ENCODE measurements at places on chromosomes 5 and 9. TPM values are rescaled to one million over a fixed set of nuclear protein-coding genes. Genes with fewer than 3 reads are reported as not detected.
A peak's percentile ranks its signal among the peaks of the same experiment; 100 is the strongest.

CRB2 gene
- not detected for total RNA-seq

GRCh38 chr5:76751291-76751690 is 35.4 kb downstream of the F2R start:
- H3K27me3 ChIP-seq: no peaks in the 10 kb centered on the region
- no peak overlapping the region for H3K4me3 ChIP-seq
- H3K4me1 ChIP-seq: no peaks in the 10 kb centered on the region
- no peak overlapping the region for H3K27ac ChIP-seq
- no peak for DNase-seq

DNA sequence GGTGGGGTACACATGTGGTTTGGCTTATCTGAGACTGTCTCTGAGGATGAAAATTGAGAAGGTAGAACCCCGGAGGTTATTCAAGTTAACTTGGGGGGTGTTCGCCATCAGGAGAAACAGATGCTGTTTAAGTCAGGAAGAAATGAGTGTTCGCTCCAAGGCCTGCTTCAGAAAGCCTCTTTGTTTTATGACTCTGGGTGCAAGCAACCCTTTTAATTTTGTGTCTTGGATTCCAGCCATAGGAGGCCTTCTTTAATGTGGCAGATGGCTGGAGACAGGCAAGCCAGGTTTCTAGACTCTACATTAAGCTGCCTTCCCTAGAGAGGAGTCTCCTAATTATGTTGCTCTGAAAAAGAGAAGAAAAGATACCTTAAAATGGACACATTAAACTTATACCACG is 4.2 kb upstream of the SMAD5 start:
- H3K4me3 ChIP-seq: no peak overlapping the region
- H3K36me3 ChIP-seq: no peaks in the 10 kb centered on the region
- H3K4me1 ChIP-seq: peaks cover 11% of the 10 kb centered on the region
- no peak overlapping the region for H3K27ac ChIP-seq

- no peak for DNase-seq
- H3K4me3 ChIP-seq: no peak overlapping the region
- no peaks in the 10 kb centered on the region for H3K4me1 ChIP-seq
Observed at GRCh38 chr5:126300293-126300692, 122.9 kb upstream of the GRAMD2B start.

TAF11L5 gene
- not detected for total RNA-seq

- H3K27me3 ChIP-seq: no peaks in the 10 kb centered on the region
- no peak overlapping the region for H3K4me3 ChIP-seq
- no peaks in the 10 kb centered on the region for H3K36me3 ChIP-seq
- no peak overlapping the region for H3K27ac ChIP-seq
- H3K4me1 ChIP-seq: no peaks in the 10 kb centered on the region
Observed at GRCh38 chr9:21690561-21690960, 111.9 kb upstream of the MTAP start.

- no peaks in the 10 kb centered on the region for H3K36me3 ChIP-seq
- H3K27me3 ChIP-seq: no peaks in the 10 kb centered on the region
- H3K4me1 ChIP-seq: no peaks in the 10 kb centered on the region
- no peak overlapping the region for H3K27ac ChIP-seq
Observed at GRCh38 chr5:154065971-154066370, 27.2 kb downstream of the MFAP3 start.

CSF1R gene
- 0.45 TPM for total RNA-seq

PTGER4 gene
- 352 TPM for total RNA-seq

- H3K4me3 ChIP-seq: no peak overlapping the region
- H3K27ac ChIP-seq: no peak overlapping the region
- no peaks in the 10 kb centered on the region for H3K4me1 ChIP-seq
- H3K36me3 ChIP-seq: no peaks in the 10 kb centered on the region
Observed at GRCh38 chr9:100204796-100205195, 105.8 kb downstream of the INVS start.

GRCh38 chr5:61808091-61808490 is 476.0 kb downstream of the ZSWIM6 start:
- no peaks in the 10 kb centered on the region for H3K36me3 ChIP-seq
- DNase-seq: no peak
- H3K27me3 ChIP-seq: no peaks in the 10 kb centered on the region
- no peak overlapping the region for H3K4me3 ChIP-seq

GRCh38 chr9:113548221-113549041 is 84.9 kb downstream of the RGS3 start:
- H3K27ac ChIP-seq: no peak overlapping the region
- DNase-seq: no peak
- peaks cover 6% of the 10 kb centered on the region for H3K36me3 ChIP-seq
- no peak overlapping the region for H3K4me3 ChIP-seq
- no peaks in the 10 kb centered on the region for H3K27me3 ChIP-seq

DNA sequence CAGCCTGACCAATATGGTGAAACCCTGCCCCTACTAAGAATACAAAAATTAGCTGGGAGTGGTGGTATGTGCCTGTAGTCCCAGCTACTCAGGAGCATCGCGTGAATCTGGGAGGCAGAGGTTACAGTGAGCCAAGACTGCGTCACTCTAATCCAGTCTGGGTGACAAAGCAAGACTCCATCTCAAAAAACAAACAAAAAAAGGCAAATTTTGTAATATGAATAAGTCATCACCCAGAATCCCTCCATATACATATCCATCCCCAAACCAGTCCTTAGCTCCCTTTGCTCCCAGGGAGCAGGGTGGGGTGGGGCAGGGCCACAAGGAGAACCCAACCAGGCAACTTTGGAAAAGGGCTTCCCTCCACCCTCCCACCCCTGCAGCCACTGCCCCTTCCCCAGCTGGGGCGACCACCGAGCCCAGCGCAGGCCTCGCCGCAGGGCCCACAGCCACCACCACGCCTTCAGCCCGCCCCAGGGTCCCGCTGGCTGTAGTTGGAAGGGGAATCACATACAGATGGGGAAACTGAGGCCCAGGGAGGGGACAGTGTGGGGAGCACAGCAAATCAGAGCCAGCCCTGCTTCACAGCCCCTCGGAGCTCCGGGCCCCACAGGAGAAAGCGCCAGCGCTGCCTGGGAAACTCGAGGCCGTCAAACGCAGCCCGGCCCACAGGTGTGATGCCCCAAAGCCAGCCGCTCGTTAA is 7.8 kb downstream of the NOTCH1 start:
- H3K27ac ChIP-seq: peak overlapping the region; percentile 94
- H3K36me3 ChIP-seq: peaks cover 25% of the 10 kb centered on the region
- no peaks in the 10 kb centered on the region for H3K27me3 ChIP-seq
- peak overlapping the region; percentile 50 for H3K4me3 ChIP-seq
- peaks cover 94% of the 10 kb centered on the region for H3K4me1 ChIP-seq
- no peak for DNase-seq

Measured in CD4-positive, alpha-beta T cell (primary cell).